Skin of body (tissue), 3 donors: ENCODE measurements at places on chromosomes 7 and 10. TPM values are rescaled to one million over a fixed set of nuclear protein-coding genes. Genes with fewer than 3 reads are reported as not detected.
A peak's percentile ranks its signal among the peaks of the same experiment; 100 is the strongest.

- no peak for DNase-seq
Measured at GRCh38 chr7:133436014-133436428, 183.1 kb downstream of the EXOC4 start.

GRCh38 chr10:21860718-21861117 is 142.8 kb downstream of the DNAJC1 start:
- DNase-seq: no peak

- no peak for DNase-seq
Measured at GRCh38 chr10:130489891-130490290, 353.7 kb downstream of the GLRX3 start.

GRCh38 chr7:140475747-140476333 is 3.5 kb downstream of the MKRN1 start:
- DNase-seq: peak; percentile 8

- DNase-seq: no peak
Measured at GRCh38 chr10:20631229-20631628, 265.9 kb downstream of the NEBL start.

DNA sequence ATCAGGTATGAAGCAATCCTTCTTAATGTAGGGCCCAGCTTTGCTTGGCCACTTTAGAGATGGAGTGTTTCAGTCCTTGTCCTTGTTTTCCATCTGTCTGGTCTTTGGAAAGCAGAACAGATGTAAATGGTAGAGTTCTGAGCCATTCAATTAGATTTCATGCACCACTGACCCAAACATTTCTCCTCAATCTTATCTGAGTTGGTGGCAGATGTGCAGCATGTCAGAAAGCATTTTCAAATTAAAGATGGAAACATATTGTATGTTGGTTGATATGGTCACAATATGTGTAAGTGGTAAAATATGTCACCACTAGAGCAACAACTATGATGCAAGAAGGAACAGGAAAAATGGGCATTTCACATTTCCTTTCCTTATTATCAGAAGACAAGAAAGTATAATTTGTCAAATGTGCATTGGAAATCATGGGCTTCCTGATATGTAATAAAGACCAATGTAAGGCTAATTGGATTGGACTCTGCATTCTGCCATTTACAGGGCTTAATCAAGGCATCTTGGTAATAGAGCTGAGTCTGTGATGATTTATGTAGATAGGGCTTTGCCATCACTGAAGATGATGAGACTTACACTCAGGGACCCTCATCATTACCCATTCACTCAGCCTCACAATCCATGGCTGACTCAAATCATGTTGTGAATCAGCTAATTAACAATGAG is 750.7 kb downstream of the NRG3 start:
- no peak for DNase-seq

GRCh38 chr7:99308461-99309074 is 17.1 kb upstream of the ARPC1A start:
- no peak for DNase-seq

DNA sequence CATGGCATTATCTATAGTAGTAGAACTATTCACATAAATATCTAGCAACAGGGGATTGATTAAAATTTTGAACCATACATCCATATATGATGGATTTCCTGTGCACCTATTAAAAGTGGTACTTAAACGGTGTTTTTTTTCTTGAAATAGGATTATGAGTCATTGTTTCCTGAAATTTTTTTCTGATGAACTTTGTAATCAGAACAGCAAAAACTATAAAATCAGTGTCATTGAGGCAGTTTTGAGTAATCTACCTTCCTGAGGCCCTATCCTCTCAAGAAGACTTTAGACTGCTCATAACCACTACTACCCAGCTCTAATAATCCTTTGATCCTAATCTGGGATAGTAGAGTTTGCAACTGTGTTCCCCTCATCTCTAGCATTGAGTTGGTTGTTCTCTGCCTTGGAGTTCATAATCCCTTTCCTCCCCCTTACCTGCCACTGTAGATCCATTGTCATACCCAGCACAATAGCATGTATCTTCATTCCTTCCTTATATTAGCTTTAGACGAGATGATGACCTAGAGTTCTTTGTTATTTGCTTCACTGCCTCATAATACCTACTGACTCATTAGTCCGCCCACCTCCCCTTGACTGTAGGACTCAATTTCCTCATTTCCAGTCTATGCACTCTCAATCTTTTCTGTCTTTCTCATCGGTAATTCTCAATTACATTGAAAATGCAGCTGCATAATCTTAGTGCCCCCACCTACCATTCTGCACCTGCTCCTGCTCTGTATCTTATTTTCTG is 133.4 kb downstream of the LRRC4 start:
- no peak for DNase-seq

DNA sequence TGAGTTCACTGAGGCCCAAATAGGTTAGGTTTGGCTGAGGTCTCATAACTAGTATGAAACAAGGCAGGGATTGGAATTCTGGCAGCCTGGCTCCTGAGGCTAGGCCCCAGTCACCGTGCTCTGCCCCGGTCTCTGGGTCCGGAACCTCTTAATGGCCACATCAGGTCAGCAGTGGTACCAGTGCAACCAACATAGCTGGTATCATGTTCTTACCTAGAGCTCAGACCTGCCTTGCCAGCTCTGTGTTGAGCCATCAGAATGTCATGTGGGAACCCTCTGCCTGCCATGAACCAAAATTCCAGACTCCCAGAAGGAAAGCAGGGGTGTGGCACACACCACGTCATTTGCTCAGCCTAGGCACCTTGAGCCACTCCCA is 56.5 kb downstream of the ZNF467 start:
- DNase-seq: no peak

DNA sequence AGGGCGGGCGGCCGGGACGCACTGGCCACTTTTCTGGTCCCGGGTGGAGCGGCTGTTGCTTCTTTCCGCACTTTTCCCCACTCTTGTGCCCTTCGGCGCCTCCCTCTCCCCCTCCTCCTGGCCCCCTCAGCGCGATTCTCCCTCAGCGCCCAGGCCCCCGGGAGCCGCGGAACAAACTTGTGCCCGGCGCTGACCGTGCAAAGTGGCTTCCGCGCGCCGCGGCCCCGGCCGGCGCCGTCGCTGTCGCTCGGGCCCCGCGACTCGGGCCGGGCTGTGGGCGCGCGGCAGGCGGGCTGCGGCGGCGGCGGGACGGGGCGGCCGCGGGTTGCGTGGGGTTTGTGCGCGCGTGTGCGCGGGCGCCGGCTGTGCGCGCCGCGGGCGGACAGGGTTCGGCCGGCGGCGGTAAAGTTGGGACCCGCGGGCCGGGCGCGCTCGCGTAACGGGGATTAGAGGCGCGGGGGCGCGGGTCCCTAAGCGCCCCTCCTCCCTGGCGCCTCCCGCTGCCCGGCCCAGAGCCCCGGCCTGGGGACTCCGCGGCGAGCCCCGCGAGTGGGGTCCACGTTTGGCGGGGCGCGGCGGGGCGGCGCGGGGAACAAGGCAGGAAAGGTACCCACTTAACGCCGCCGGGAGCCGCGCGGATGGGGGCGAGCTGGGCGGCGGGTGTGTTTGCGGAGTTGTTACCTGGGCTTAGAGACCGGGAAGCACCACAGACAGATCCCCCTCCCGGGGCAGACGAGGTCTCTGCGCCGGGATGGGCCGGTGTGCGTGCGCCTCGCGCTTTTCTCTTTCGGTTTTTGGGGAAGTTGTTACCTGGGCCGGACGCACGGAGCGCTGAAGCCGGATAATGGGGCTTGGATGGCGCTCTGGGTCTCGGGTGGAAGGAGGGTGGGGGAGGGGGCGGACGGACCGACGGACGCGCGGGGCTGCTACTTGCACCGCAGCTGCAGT is 860 bp downstream of the ZEB1 start:
- DNase-seq: no peak

DNA sequence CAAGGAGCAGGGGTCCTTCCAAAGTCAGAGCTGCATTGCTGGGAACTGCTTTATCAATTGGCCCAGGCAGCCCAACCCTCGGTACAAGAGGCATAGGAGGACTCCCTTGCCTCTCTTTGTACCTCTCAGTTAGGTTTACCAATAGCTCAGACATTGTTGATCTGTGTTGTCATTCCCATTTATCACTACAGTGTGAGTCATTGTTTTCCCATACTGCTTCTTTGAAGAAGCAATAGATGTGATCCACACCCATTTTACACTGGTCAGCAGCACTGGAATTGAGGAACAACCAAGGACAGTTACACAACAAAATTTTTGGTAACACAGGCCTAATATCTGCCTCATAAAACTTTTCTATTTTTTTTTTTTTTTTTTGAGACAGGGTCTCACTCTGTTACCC is 307.2 kb downstream of the SNX13 start:
- DNase-seq: no peak

DNA sequence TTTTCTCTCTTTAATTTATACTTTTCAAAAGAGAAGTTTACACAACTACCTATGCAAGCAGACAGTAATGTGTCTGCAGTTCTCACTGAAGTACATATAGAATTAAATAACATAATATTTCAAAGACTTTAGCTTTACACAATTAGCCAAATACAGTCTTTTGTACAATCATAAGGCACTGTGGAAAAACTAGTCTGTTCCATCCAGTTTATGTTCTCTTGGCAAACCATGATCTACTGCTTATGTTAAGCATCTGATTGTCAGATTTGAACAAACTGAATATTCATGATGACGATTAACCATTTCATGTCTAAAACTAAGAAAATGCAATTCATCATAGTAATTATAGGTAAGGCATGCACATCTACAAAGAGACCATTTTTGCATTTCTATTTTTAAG is 842 bp downstream of the SEMA3A start:
- DNase-seq: peak; percentile 71

DNA sequence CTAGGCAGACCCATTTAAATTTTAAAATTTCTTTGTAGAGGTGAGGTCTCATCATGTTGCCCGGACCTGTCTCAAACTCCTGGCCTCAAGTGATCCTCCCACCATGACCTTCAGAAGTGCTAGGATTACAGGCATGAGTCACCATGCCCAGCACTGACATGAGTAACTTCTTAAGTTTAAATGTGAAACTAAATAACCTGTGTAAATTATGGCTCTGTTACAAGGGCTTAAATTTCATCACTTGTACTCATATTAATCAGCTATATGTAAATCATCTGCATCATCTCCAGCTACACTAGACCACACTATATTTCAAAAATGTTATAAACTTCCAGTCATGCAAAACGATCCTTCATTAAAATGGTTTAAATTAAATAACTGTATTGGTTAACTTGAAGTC is 56.1 kb downstream of the ATAD1 start:
- DNase-seq: no peak

DNA sequence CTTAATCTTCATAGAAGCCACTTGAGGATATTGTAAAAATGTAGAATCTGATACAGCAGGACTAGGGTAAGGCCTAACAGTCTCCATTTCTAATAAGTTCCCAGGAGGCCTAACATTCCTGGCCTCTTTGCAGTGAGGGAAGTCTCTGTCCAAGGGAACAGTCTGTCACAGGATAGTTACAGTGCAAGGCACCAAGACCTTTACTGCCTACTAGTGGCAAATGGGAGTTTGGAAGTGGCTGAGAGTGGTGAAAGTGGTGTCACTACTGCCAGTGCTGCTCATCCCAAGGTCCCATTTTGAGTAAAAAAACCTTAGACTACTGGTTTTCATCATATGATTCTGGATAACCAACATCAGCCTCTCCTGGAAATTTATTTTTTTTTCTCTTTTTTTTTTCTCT is 619.5 kb upstream of the SEMA3D start:
- DNase-seq: no peak

DNA sequence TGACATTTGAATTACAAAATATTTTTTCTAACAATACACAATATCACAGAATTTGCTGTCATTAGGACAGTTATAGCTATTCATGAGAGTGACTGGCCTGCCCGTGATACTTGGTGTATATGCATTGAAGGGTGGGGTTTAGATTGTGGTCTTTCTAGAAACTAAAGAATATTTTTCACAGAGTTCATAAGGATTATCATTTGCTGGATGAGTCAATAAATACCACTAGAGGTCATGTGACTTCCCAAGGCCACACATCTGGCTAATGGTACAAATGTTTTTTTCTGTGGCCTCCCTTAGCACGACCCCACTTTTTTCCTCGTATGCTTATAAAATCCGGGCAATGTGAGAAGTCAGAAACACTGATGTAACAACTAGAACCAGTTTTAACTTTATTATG is 5.2 kb downstream of the OPTN start:
- DNase-seq: no peak

DNA sequence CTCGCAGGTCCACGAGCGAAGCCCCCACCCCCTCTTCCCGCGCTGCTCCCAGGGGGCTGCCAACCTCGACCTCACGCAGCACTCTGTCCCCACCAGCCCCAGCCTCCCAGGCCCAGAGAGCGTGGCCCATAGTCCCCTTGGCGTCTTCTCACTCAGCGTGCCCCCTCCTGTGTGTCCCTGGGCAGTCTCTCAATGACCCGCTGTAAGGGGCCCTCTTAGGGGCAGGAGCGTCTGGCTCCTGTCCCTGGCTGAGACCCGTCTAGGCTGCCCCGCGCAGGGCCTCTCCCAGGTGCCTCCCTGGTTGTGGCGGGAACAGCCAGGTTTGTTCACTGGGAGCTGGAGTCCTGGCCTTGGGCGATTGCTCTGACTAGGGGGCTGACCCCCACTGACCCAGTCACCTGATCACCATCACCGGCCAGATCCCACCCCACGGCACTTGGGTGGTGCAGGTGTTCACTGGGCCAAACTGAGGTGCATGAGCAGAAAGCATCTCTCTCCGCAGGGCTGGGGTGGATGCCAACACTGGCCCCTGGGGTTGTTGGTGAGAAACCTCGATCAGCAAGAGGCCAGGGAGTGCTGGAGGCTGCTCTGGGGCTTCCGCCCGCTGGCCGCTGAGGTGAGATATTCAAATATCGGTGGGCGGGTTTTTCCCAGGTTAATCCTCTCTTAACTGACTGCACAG is 12.6 kb upstream of the WDFY4 start:
- DNase-seq: no peak

- DNase-seq: no peak
Measured at GRCh38 chr7:214410-215212, 22.2 kb downstream of the FAM20C start.

DNA sequence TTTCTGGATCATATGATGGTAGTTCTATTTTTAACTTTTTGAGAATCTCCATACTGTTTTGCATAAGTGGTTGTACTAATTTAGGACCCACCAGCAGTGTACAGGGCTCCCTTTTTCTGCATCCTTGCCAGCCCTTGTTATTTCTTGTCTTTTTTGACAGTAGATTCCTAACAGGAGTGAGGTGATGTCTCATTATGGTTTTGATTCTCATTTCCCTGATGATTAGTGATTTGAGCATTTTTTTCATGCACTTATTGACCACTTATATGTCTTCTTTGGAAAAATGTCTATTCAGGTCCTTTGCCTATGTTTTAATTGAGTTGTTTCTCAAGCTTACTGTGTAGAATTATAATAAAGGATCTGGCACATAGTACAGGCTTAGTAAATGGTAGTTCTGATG is 238.8 kb upstream of the BMPER start:
- DNase-seq: no peak

DNA sequence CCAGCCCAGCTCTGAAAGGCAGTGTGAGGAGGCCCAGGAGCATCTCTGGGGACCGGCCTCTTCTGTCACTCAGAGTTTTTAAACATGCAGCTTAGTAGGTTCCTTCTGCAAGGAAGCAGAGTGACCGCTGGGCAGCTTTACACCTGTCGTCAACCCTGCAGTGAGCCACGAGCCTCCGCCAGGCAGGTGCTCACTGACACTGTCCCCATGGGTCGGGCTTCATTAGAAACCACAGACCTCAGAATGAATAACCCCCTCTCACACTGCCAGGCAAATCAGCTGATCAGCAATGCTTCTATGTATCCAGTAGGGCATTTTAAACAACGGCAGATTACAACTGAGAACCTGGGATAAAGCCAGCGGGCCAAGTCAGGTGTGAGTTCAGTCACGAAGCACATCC is 106.1 kb downstream of the MAD1L1 start:
- no peak for DNase-seq

Gene LHFPL3
- 0.39 TPM for total RNA-seq

Gene SPDYE2
- not detected for total RNA-seq

Gene C1QL3
- 0.10 TPM for total RNA-seq

Gene FKBP9
- total RNA-seq: 194 TPM

Gene CYP3A7
- total RNA-seq: 0.39 TPM

Gene CRYGN
- not detected for total RNA-seq

Gene SORBS1
- 33.7 TPM for total RNA-seq
